ENCODE measurements at places on chromosomes 11 and 22.

DNA sequence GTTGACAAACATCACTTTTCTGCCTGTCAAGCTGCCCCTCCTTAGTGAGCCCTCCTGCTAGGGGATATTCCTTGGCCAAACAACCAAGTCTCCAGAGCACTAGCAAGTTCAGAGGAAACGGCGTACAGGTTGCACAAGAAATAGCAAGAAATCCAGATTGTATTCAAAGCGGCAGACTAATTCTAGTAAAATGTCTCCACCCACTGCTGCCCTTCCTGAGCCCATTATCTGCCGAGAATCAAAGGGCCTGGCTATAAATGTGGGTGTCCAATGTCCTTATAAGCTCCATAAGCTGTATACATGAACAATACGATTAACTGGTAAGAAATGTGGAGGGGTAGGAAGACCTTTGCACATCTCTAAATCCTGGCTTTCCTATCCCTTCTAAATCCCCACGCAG is 44.0 kb upstream of the AKIP1 start:
- DNase-seq: no peak

- DNase-seq: no peak
Observed at GRCh38 chr11:37519781-37520180, 921.7 kb upstream of the RAG2 start.

GRCh38 chr22:47533961-47534803 is 771.7 kb downstream of the TBC1D22A start:
- no peak for DNase-seq

DNA sequence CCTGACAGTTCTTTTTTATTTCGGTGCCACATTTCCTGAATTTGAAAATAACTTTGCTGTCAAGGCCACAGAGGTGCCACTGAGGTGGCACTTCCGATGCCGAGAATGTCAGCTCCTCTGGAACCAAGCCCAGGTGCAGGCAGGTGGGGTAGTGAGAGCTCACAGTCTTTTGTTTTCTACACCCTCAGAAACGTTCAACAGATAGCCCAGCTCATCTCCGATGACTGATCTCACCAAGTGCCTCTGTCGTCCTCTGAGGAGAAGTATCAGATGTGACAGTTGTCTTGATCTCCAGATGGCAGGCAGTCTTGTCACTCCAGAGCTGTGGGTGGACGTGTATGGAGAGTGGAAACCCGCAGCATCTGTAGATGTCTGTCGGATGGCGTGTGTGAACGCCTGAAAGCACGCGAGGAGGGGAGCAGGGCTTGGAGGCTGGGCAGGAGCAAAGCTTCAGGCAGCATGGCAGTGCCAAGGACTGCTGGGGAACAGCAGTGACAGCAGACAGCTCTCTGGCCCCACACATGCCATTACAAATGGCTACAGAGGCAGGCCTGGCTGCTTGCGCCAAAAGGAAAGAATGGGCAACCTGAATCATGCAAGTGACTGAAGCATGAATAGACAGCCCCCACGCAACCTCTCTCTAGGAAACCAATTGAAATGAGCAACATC is 877.0 kb downstream of the OPCML start:
- DNase-seq: no peak

- DNase-seq: no peak
Observed at GRCh38 chr22:33888821-33889220, 31.5 kb downstream of the LARGE1 start.

- no peak for DNase-seq
Observed at GRCh38 chr22:41862530-41863266, 29.8 kb downstream of the SREBF2 start.

DNA sequence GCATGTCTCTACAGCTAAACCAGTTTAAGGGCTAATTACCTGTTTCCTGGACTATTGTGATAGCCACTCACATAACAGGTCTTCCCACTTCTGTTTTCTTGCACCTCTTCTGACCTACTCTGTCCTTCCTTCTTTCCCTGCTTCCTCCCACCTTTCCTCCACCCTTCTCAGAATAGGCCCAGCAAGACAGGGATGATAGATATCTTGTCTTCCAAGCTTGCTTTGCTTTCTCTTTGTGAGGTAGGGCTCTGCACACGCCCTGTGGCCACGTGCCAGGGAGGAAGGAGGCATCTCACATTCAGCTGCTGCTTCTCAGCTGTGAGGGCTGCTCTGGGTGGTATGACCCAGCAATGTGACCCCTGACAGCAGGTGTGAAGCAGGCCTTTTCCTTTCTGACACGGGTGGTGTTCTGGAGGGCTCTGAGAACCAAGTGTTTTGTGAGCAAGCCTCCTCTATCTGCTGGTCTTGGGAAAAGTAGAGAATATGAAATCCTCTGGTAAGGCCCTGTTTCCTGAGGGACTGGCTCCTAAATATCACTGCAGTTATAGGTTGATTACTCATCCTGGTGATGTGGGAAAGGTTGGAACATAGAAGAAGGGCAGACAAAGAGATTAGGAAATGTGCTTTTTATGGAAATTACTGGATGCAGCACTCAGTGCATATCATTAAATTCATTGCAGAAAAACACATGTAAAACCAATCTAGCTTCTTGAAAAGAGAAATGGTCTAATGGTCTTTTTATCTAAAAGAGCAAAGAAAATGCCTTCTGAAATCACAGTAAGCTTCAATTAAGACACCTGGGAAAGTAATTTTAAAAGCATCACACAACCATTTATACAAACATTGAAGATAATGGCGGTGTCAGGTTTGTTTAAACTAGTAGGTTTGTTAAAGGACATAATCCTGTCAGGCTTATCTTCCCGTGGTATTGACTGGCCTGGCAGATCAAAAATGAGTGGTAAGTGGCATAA is 8.5 kb downstream of the AMOTL1 start:
- no peak for DNase-seq

All from ovary (tissue), 10 donors.